ENCODE measurements at places on chromosomes 5 and 9. TPM values are rescaled to one million over a fixed set of nuclear protein-coding genes. Genes with fewer than 3 reads are reported as not detected.

The HAVCR1 gene
- total RNA-seq: not detected

The FBXL7 gene
- total RNA-seq: 2.9 TPM

The LOX gene
- total RNA-seq: 94.2 TPM

The EIF4E1B gene
- not detected for total RNA-seq

The LCN1 gene
- 0.65 TPM for total RNA-seq

The NTMT1 gene
- total RNA-seq: 34.4 TPM

The ANKRA2 gene
- 15.3 TPM for total RNA-seq

The NFX1 gene
- total RNA-seq: 23.3 TPM

The TTC16 gene
- total RNA-seq: 0.14 TPM

The SH3GL2 gene
- not detected for total RNA-seq

The OR5C1 gene
- total RNA-seq: not detected

The ADAMTS13 gene
- 1.00 TPM for total RNA-seq

The EXOSC2 gene
- total RNA-seq: 18.9 TPM

The RALGDS gene
- 25.2 TPM for total RNA-seq

The OLFM1 gene
- 5.5 TPM for total RNA-seq

The CAMK4 gene
- total RNA-seq: 2.9 TPM

The OR1Q1 gene
- not detected for total RNA-seq

The SPATA31A3 gene
- total RNA-seq: not detected

The AHRR gene
- 27.0 TPM for total RNA-seq

The TCERG1 gene
- total RNA-seq: 18.5 TPM

The SLC25A2 gene
- total RNA-seq: 0.18 TPM

The BRINP1 gene
- 0.18 TPM for total RNA-seq

The PDLIM4 gene
- 53.3 TPM for total RNA-seq

The INSL6 gene
- not detected for total RNA-seq

The PLPPR1 gene
- not detected for total RNA-seq

All from smooth muscle cell of bladder (primary cell).